ENCODE measurements at places on chromosomes 4 and X. TPM values are rescaled to one million over a fixed set of nuclear protein-coding genes. Genes with fewer than 3 reads are reported as not detected.

The CTAG2 gene
- 36.0 TPM for total RNA-seq

The GPR34 gene
- not detected for total RNA-seq

GRCh38 chrX:17417372-17417771 is 42.4 kb downstream of the NHS start:
- no peak for DNase-seq

DNA sequence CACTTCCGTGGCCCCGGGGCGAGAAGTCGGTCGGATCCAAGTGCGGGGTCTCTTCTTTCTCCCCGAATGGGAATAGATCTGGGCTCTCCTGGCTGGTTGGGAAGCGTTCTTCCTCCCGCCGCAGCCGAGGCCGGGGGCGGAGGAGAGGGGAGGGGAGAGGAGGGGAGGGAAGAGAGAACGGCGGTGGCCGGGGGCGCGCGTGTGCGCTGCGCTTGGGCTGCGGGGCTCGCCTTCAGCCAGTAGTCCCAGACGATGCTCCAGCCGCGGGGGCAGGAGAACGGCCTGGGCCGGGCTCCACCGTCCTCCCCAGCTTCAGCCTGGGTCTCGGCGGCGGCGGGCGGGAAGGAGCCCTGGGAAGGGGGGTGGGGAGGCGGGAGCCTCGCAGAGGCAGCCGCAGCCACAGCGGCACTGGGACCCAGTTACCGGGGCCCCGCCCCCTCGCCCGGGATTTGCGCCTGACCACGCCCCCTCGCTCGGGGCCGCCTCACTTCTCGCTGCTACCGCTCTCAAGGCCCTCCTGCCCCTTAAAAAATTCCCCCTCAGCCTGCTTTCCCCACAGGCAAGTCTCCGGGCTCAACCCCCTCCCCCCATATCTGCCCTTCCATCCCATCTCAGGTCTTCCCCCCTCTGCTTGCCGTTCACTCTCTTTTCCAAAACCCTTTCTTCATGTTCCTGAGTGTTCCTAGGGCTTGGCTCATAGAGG is at the start of gene FGD1:
FGD1 (minus strand) TSS at position 421 of the 703 bp plus-strand sequence. CDS start 802 bp downstream, outside the sequence.
- peak; percentile 28 for DNase-seq

The SRPX gene
- 0.45 TPM for total RNA-seq

DNA sequence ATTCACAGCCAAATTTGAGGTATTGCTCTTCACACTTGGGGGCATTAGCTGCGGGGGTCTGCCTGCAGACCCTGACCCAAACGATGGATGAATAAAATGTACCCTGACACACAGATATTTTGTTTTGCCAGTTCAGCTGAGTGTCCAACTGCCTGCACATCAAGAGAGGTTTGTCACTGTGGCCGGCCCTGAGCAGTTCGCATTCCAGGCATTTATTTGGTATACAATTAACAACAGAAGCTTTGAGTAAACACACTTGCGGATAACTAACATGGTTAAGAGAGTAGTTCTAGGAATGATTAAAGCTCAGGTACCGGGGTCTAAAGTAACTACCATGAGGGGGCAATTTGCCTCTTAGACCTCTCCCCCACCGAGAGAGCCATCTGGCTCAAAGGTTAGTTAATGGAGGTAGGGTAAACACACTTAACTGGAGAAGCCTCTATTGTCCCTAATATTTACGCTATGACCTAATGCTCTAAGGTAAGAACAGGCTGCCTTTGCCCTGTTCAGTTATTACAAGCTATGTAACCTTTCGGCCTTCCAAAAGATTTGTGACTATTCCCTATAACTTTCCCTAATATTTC is 162.0 kb downstream of the SNCA start:
- DNase-seq, result no peak

- no peak for DNase-seq
These were observed 87.2 kb downstream of the MAOA start for GRCh38 chrX:43743100-43743822.

DNA sequence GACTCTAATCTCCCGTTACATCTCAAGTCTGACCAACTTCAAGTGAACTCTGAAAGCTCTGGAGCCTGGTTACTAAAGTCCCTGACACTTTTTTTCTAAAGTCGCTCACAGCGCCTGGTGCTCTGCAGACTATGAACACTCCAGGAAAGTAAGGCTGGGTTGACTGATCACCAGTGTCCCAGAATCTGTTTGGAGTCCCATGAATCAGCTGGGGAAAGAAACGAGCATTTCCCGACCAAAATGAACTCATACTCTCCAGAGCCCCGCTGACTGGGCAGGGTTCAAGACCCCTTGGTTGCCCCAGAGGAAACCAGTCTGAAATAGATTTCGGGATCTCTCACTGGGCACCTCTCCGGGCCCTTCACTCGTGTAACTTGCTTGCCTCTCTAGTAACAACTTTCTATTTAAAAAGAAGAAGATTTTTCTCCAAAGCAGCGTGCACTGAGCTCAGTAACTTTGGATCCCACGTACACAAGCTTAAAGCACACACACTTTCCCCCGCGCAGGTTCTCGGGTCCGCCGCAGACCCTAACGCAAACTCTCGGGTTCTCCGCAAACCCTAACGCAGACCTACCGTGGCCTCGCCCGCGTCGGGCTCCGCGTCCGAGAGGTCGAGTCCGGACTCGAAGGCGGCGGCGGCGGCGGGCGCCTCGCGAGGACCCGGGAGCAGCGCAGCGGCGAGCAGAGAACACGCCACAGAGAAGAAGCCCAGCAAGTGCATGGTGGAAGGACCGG is 964 bp downstream of the VEGFC start:
- no peak for DNase-seq

The TAF7L gene
- total RNA-seq, result not detected

DNA sequence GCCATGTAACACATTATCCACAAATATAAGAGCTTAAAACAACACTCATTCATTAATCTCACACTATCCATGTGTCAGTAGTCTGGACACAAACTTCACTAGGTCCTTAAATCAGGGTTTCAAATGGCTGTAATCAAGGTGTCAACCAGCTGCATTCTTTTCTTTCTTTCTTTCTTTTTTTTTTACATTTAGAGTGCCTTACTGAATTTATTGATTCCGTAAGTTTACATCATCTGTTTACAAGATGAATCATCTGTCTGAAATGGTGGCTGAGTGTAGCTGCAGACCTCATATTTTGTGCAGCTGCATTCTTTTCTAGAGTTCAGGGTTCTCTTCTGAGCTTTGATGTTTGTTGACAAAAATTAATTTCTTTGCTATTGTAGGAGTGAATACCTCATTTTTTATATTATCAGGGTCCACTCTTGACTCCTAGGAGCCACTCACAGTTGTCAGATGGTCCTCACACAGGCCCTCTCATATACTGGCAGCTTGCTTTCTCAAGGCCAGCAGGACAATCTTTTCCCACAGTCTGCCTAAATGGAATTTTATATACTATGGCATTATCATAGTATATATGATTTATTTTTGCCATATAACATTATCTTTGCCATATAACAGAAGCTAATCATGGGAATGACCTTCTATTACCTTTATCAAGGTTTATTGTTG is 37.8 kb downstream of the SPOCK3 start:
- no peak for DNase-seq

The LGI2 gene
- 0.04 TPM for total RNA-seq

GRCh38 chr4:116055857-116056827 is 942.7 kb upstream of the NDST4 start:
- DNase-seq, result peak; percentile 3

The TMPRSS11D gene
- not detected for total RNA-seq

DNA sequence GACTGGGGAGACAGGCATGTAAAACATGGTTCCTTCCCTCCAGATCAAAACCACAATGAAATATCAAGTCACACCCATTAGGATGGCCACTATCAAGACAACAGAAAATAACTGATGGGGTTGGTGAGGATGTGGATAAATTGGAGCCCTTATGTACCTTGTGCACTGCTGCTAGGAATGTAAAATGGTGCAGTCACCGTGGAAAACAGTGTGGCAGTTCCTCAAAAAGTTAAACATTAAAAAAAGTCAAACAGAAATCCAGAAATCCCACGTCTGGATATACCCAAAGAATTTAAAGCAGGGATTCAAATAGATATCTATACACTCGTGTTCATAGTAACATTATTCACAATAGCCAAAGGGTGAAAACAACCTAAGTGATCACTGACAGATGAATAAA is 35.2 kb upstream of the MSX1 start:
- DNase-seq, result no peak

GRCh38 chrX:25858273-25858880 is 279.8 kb upstream of the MAGEB18 start:
- DNase-seq, result no peak

The RIBC1 gene
- total RNA-seq, result 0.20 TPM

GRCh38 chr4:124179506-124180186 is 532.9 kb downstream of the ANKRD50 start:
- DNase-seq, result no peak

DNA sequence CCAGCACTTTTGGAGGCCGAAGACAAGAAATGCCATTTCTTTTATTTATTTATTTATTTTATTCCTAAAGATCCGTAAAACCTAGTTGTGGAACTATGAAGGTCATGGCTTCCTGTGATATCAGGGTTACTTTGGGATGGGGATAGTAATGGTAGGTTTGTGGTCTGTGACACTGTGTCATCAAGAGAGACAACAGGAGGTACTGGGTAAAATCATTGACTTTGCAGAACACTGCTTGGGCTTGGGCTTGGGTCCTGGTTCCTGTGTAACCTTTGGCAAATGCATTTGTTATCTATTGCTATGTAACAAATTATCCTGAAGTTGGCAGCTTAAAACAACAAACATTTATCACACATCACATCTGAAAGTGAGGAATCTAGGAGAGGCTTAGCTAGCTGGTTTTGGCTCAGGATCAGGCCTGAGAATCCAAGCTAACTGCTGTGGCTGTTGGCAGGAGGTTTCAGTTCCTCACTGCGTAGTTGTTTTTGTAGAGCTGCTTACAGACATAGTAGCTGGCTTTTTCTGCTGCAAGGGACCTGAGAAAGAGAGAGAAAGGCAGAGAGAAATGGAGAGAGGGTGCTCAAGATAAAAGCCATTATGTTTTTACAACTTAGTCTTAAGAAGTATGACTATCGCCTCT is 576.4 kb upstream of the SLIT2 start:
- no peak for DNase-seq

DNA sequence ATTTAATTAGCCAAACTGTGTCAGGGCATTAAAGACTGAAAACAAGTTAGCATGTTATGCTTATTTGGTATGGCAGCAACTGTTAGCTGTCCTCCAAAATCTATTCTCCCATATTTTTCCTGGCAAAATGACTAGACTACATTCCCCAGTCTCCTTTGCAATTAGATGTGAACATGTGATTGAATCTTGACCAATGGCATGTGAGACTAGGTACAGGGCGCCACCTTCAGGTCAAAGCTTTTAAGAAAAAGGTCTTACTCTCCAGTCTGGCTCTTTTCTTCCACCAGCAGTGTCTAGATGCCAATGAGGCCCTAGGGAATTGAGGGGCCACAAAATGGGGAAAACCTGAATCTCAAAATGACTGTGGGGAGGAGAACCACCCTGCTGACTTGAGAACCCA is 408.2 kb downstream of the SMARCA1 start:
- DNase-seq, result peak; percentile 52

- no peak for DNase-seq
These were observed 67.1 kb downstream of the MED28 start for GRCh38 chr4:17681281-17682221.

GRCh38 chrX:15601932-15602331 is 1.2 kb upstream of the ACE2 start:
- no peak for DNase-seq

The ASB5 gene
- total RNA-seq, result not detected

DNA sequence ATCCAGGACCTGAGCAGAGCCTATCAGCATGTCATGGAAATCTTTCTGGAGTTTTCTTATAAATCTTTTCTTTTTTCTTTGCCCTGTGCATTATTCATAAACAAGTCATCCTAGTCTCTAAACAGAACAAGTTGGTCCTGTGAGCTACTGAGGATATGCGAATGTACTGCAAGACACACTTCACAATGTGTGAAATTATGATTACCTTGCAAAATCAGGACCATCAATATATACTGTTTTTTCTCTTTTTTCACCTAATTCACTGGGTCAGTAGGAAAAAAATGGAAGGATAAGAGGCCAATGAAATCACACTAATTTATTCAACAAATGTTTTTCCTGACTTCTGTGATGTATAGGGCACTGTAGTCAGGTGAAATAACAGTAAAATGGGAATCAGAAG is 14.4 kb upstream of the SORBS2 start:
- no peak for DNase-seq

GRCh38 chrX:152038804-152039203 is 64.3 kb upstream of the GABRE start:
- no peak for DNase-seq

The PRDM8 gene
- total RNA-seq, result 0.07 TPM

GRCh38 chrX:11334165-11334564 is 41.0 kb downstream of the AMELX start:
- no peak for DNase-seq

The MOB1B gene
- 40.1 TPM for total RNA-seq

The BMX gene
- 1.4 TPM for total RNA-seq

The CENPVL1 gene
- total RNA-seq, result not detected

DNA sequence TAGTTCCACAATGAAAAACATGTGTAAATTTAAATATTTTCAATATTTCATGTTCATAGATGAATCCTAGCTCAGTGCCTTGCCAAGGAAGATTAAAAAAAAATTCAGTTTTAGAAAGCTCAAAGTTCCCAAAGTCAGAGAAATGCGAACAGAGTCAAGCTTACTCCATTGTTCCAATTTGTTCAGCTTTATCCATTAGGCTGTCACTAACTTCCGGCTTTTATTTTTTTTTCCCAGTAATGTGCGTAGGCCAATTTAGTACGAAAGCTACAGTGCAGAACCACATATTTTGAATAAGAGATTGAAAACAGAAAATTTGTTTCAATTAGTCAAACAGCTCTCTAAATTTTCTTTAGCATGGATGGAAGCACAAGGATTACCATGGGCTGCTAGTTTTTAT is 23.1 kb upstream of the KLHL2 start:
- no peak for DNase-seq

GRCh38 chr4:55125087-55125721 is at the start of gene KDR:
KDR (minus strand) TSS chr4:55125595; CDS start chr4:55125293, 302 bp downstream.
- peak; percentile 15 for DNase-seq

The CXCL5 gene
- total RNA-seq, result not detected

The SORBS2 gene
- 1.1 TPM for total RNA-seq

DNA sequence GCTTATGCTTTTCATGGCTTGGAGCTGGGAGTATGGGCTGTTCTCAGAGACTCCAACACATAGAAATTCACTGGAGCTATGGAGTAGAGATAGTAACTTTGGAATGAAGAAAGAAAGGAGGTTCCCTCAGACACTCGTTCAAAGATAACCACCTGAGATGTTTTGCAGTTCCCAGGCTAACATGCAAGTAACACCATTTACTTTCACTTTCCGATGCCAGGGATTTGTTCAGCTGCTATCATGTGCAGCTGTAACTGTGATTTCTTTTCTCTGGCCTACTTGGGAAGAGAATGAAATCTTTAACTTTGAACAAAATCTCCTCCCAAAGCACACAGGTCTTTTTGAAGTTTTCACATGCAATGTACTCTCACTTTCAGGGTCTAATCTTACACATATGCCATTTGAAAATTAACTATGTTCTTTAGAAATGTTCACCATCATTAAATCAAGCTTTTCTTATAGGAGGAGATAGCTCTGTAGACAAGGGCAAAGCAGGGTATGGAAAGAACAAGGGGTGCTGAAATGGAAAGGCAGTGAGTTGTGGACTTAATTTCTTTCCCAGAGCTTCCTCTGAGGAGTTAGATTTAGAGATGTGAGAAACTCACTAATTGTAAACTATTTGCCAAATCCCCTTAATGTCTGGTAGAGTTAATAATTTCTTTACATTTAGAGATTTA is 514.3 kb downstream of the PDHA2 start:
- no peak for DNase-seq

- no peak for DNase-seq
These were observed 28.8 kb upstream of the NSUN7 start for GRCh38 chr4:40720916-40721315.

Measured in K562 (cell line).